ENCODE measurements at places on chromosomes 12 and 14.
A peak's percentile ranks its signal among the peaks of the same experiment; 100 is the strongest.

DNA sequence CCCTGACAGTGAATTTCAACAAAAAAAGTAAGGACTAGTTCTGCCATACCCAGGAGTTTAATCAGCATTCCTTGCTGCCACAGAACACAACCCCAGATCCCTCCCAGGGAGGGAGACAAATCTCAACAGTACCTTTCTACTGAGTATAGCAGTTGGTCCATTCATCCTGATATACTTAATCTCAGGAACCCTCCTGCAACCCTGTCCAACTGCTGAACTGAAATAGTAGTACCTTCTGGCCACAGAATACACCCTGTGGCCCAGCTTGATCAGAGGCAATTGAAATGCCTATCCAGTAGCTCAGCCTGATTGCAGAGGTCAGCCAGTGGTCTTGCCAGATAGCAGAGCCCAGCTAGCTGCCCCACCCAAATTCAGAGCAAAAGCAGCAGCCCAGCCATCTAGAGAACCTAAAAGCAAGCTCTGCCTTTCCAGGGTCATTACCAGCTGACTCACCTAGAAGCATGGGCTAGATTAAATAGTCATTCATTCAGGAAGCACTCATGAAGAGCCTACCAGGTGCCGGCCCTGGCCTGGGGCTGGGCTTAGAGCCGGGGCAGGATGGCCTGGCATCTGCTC, 40.0 kb upstream of the RHOJ start:
- no peak for DNase-seq

DNA sequence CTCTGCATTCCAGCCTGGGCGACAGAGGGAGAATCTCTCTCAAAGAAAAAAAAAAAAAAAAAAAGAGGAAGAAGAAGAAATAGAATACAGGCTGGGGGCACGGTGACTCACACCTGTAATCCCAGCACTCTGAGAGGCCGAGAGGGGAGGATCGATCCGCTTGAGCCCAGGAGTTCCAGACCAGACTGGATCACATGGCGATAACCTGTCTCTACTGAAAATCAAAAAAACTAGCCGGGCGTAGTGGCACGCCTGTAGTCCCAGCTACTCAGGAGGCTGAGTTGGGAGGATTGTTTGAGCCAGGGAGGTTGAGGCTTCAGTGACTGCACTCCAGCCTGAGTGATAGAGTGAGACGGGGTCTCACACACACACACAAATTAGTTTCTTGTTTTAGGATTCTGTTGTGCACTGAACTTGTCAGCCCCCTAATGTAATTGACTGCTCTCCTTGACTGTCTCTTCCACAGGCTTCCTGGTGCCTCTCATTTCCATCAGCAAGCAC, 963 bp upstream of the TINF2 start:
- DNase-seq = no peak

DNA sequence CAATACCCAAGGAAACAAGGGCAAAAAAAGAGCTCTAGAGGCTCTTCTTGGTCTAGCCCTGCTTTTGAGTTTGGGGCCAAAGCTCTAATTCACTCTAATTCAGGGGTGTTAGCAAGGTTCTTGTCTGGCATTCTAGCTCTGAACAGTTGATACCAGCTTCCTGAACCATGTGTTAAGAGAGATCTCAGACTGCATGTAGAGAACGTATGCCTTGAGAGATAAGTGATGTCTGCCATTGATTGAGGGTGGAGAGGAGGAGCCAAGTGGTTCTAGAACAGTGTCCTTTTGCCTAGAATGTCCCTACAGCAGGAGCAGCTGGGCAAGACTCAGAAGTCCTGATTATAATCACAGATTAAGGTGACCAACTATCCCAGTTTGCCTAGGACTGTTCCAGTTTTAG, 18.2 kb upstream of the POC1B start:
- no peak for DNase-seq

DNA sequence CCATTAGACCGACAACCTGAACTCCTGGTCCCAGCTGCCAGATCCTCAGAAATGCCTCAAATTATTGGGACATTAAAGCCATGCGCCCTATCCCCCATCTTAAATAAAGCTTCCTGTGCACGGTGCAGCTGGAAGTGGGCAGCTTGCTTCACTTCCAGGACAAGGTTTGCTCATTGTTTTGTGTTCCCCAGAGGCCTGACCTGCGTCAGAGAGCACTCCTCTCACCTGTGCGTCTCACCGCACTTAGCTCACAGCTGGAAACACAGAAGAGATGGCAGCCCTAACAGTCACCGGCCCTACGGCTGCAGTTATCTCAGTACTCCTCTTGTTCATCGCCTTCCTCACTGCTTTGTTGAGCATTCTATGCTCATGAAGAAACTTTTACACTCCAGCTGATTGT, 135.5 kb downstream of the ANO2 start:
- no peak for DNase-seq

- DNase-seq = peak; percentile 44
Observed at GRCh38 chr12:121918679-121919038, 267 bp downstream of the CFAP251 start.

DNA sequence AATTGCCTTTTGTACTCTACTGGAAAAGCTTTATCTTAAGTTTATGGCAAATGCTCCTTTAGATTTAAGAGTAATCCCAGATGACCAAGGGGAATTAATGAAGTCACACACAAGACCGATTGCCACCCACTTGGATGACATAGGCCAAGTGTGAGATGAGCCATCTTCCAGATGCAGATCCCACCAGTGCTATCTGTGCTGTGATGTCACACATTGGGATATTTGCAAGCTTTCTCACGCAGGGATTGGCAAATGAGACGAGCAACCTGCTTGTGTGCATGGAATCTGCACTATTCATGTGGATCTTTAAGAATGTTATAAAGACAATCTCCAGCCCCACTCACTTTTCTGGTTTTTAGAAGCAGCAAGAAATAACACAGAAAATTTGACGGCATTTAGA, 602.1 kb upstream of the TMEM132C start:
- DNase-seq = no peak

DNA sequence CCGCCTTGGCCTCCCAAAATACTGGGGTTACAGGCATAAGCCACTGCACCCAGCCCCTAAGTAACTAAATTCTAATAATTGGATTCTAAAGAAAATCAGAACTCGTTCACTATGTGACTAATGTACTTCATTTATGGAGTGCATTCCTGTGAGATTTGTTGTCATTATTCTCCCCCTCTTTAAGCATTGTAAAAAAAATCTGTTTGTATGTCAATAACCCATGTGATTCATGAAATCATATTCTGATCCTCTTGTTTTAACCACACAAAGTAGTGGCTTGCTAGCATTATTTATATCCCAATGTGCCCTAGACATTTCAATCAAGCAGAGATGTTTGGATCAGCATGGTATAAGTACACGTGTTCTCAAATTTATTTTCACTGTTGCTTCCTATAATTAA, 78.2 kb upstream of the OSBPL8 start:
- no peak for DNase-seq

DNA sequence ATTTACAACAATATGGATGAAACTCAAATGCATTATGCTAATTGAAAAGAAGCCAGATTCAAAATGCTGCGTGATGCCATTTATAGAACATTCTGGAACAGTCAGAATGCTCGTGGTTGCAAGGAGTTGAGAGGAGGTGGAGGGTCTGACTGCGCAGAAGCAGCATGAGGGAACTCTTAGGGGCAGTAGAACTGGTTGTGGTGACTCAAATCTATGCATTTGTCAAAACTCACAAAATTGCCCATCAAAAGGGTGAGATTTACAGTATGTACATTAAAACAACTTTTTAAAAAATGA, 113.7 kb upstream of the PDZRN4 start:
- DNase-seq = no peak

- no peak for DNase-seq
Observed at GRCh38 chr12:65754744-65755595, 69.3 kb upstream of the HMGA2 start.

DNA sequence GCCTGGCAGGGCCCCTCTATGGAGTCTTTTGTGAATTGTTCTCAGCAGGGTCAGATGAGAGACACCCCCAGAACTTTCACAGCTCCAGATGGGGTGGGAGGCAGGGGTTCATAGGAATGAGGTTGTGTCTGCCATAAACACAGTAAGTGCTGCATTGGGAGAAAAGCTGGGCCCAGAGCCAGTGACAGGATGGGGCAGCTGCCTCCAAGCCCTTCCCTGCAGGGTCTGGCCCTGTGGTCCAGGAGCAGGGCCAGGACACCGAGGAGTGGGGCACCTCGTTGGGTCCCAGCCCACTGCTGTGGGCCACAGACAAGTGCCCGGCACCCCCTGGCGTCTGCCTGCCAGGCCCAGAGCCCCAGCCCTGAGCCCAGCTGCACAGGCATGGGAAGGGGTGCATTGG, 13.3 kb downstream of the INF2 start:
- DNase-seq = no peak

DNA sequence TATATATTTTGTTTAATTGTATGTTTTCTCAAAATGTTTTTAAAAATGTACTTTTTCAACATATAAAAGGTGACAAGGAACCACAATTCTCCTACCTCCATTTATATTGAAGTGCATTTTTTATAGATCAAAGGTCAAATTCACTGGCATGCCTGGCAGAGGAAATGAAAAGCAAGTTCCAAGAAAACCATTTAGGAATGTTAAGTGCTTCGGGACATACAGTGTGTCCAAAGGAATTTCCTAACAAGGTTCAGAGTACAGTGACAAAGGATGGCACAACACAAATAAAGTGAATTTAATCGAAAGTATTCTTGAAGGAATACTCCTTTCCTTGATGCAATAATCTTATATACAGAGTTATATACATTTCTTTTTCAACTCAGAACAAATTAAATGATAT, 242.3 kb downstream of the CCER1 start:
- DNase-seq = no peak

DNA sequence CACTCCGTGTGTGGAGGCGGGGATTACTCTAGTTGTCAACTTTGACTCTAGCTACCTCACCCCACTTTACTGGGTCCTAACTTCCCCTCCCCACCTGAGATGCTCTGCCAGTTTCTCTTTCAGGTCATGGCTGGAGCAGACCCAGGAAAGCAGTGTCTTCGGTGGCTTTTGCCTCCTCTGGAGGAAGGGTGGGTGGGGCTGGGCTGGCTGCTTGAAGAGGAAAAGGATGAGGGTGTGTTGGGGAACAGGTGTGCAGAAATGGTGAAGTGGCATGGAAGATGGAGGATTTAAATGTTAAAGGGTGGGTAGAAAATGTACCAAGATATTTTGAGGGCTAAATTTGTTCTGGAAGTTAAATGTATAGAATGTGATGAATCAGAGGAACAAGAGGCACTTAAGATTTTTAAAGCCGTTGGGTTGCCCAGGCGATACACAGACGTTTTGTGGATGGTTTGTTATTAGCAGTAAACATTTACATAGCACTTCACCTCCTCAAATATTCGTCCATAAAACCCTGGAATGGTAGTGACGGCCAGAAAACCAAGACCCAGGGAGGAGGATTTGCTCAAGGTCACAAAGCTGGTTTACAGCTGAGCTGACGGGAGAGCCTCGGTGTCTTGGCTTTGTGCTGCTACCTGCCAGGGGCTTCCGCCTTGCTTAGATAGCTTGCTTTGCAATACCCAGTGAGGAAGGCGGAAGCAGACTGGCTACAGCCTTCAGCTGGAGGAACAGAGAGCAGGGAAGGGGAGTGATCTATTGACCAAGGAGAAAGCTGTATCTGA, 72.2 kb upstream of the PRMT8 start:
- no peak for DNase-seq

GRCh38 chr14:56208520-56208919, 90.3 kb downstream of the PELI2 start:
- no peak for DNase-seq

- DNase-seq = no peak
Observed at GRCh38 chr14:95068521-95068920, 88.8 kb downstream of the DICER1 start.

- no peak for DNase-seq
Observed at GRCh38 chr14:100240668-100241032, 1.7 kb downstream of the YY1 start.

- DNase-seq = peak; percentile 68
Observed at GRCh38 chr12:71804505-71804904, 35.1 kb upstream of the TBC1D15 start.

DNA sequence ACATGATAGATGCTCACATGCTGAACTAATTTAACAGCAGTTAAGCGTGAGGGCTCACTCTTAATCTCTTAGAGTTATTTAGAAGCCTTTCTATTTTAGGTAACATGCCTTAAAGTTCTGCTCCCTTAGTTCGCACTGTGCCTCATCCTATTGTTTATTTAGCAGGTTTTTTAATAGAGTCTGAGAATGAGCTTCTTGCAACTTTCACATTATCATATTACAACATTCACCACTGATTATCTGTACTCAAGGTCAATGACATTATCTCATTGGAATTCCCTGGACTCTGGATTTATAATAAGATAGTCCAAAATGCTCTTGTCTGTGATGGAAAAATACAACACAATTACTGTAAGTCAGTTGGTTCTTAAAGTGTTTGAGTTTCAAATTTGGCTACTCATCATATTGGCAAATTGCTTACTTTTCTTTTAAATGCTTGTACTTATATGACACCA, 183.6 kb upstream of the SLC38A2 start:
- DNase-seq = no peak

GRCh38 chr12:124652661-124653060, 85.2 kb upstream of the NCOR2 start:
- no peak for DNase-seq
